ENCODE measurements at places on chromosomes 6 and 20. TPM values are rescaled to one million over a fixed set of nuclear protein-coding genes. Genes with fewer than 3 reads are reported as not detected.

GRCh38 chr20:58756450-58756775, 63.8 kb downstream of the NPEPL1 start:
- H3K36me3 ChIP-seq, result no peaks in the 10 kb centered on the region
- DNase-seq, result no peak
- H3K4me3 ChIP-seq, result no peak overlapping the region
- H3K27ac ChIP-seq, result no peak overlapping the region
- H3K27me3 ChIP-seq, result peaks cover 9% of the 10 kb centered on the region

DNA sequence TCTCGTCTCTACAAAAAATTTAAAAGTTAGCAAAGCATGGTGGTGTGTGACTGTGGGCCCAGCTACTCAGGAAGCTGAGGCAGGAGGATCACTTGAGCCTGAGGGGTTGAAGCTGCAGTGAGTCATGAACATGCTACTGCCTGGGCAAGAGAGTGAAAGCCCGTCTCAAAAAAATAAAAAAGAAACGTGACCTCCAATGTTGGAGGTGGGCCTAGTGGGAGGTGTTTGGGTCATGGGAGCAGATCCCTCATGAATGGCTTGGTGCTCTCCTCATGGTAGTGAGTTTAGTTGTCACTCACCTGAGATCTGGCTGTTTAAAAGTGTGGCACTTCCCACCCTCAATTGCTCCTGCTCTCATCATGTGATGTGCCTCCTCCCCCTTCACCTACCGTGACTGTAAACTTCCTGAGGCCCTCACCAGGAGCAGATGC, 24.3 kb downstream of the RBL1 start:
- DNase-seq, result peak; percentile 54
- H3K4me1 ChIP-seq, result peaks cover 47% of the 10 kb centered on the region
- no peak overlapping the region for H3K4me3 ChIP-seq
- peak overlapping the region; percentile 91 for H3K27ac ChIP-seq

GRCh38 chr20:22582386-22582963, 1.9 kb downstream of the FOXA2 start:
- H3K4me3 ChIP-seq, result no peak overlapping the region
- H3K36me3 ChIP-seq, result peaks cover 13% of the 10 kb centered on the region
- H3K27me3 ChIP-seq, result peaks cover 64% of the 10 kb centered on the region
- no peaks in the 10 kb centered on the region for H3K4me1 ChIP-seq
- H3K27ac ChIP-seq, result no peak overlapping the region
- DNase-seq, result no peak

GRCh38 chr6:10310826-10311225, 104.0 kb downstream of the TFAP2A start:
- no peak overlapping the region for H3K27ac ChIP-seq
- no peaks in the 10 kb centered on the region for H3K27me3 ChIP-seq

DNA sequence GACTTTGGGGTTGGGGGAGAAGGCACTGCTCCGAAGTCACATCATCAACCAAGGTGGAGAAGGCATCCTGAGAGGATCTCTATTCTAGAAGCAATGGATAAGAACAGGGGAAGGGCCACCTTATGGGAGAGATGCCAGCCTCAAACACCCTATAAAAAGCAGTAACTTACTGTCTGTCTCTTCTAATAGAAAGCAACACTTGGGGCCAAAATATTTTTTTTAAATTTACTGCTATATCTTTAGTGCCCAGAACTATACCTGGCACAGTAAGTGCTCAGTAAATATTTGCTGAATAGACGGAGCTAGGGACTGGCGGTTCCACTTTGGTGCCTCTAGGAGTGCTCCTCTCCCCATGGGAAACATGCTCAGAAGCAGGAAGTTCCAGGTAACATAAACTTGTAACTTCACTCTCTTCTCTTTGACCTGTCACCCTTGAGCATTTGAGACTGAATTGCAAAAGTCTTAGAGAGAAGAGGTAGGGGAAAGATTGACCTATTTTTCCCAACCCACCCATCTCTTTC, 807 bp upstream of the OTOR start:
- no peak overlapping the region for H3K27ac ChIP-seq
- peaks cover 6% of the 10 kb centered on the region for H3K36me3 ChIP-seq
- no peak overlapping the region for H3K4me3 ChIP-seq

GRCh38 chr20:426566-426965, 18.5 kb downstream of the RBCK1 start:
- peaks cover 69% of the 10 kb centered on the region for H3K36me3 ChIP-seq
- no peak overlapping the region for H3K27ac ChIP-seq
- peaks cover 23% of the 10 kb centered on the region for H3K4me1 ChIP-seq
- H3K27me3 ChIP-seq, result no peaks in the 10 kb centered on the region

- peaks cover 22% of the 10 kb centered on the region for H3K4me1 ChIP-seq
- H3K27ac ChIP-seq, result peak overlapping the region; percentile 56
- DNase-seq, result peak; percentile 32
- H3K36me3 ChIP-seq, result peaks cover 4% of the 10 kb centered on the region
- no peaks in the 10 kb centered on the region for H3K27me3 ChIP-seq
These were observed 816 bp downstream of the NPEPL1 start for GRCh38 chr20:58693226-58694006.

DNA sequence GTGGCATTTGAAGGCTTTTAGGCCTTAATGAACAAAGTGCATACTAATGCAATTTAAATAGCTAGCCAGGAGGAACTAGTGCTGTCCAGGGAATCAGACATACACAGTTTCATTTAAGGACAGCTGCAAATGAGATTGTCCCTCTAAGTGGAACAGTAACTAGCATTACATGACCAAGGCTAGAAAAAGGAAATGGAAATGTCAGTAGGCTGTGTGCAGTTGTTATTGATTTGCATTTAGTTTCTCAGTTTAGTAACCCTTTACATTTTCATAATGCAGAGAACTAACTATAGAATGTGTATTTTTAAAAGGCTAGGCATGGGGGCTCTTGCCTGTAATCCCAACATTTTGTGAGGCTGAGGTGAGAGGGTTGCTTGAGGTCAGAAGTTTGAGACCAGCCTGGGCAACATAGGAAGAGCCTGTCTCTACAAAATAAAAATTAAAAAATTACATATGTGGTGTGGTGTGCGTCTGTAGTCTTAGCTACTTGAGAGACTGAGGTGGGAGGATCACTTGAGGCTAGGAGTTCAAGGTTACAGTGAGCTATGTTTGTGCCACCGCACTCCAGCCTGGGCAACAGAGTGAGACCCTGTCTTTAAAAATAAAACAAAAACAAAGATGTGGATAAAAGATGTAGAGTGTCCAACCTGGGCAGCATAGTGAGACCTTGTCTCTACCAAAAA, 468.0 kb downstream of the UTRN start:
- H3K4me3 ChIP-seq, result no peak overlapping the region
- H3K4me1 ChIP-seq, result no peaks in the 10 kb centered on the region
- no peak for DNase-seq
- H3K27ac ChIP-seq, result no peak overlapping the region

- no peaks in the 10 kb centered on the region for H3K4me1 ChIP-seq
- H3K27me3 ChIP-seq, result peaks cover 19% of the 10 kb centered on the region
- no peak for DNase-seq
- no peaks in the 10 kb centered on the region for H3K36me3 ChIP-seq
- no peak overlapping the region for H3K27ac ChIP-seq
These were observed 167.9 kb upstream of the MCHR2 start for GRCh38 chr6:100161782-100162365.

- H3K27ac ChIP-seq, result no peak overlapping the region
- H3K4me3 ChIP-seq, result no peak overlapping the region
- H3K36me3 ChIP-seq, result no peaks in the 10 kb centered on the region
- no peak for DNase-seq
- peaks cover 2% of the 10 kb centered on the region for H3K27me3 ChIP-seq
These were observed 227.4 kb downstream of the EYA4 start for GRCh38 chr6:133468591-133468990.

DNA sequence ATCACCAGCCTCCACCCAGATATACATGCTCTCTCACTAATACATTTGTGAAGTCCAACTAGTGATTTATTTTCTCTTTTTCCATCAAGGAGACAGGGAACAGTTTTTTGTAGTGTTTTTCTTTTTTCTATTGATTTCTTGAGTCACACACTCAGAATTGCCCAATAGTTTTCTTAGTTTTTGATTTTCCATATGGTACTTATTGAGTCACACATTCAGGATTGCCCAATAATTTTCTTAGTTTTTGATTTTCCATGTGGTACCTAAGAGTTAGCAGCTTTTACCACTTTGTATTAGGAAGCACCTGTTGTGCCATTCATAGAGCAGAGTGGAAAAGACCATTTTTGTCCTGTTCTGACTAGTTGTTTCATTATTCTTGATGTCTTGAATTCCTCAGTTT, 1268.8 kb downstream of the EPHA7 start:
- no peak for DNase-seq
- H3K27me3 ChIP-seq, result no peaks in the 10 kb centered on the region
- no peaks in the 10 kb centered on the region for H3K36me3 ChIP-seq
- H3K4me1 ChIP-seq, result no peaks in the 10 kb centered on the region
- H3K27ac ChIP-seq, result no peak overlapping the region
- H3K4me3 ChIP-seq, result no peak overlapping the region

GRCh38 chr6:3297006-3297405, 38.3 kb downstream of the PSMG4 start:
- no peak overlapping the region for H3K4me3 ChIP-seq
- no peak for DNase-seq
- H3K36me3 ChIP-seq, result no peaks in the 10 kb centered on the region
- no peaks in the 10 kb centered on the region for H3K4me1 ChIP-seq
- H3K27me3 ChIP-seq, result peaks cover 3% of the 10 kb centered on the region
- H3K27ac ChIP-seq, result no peak overlapping the region

DNA sequence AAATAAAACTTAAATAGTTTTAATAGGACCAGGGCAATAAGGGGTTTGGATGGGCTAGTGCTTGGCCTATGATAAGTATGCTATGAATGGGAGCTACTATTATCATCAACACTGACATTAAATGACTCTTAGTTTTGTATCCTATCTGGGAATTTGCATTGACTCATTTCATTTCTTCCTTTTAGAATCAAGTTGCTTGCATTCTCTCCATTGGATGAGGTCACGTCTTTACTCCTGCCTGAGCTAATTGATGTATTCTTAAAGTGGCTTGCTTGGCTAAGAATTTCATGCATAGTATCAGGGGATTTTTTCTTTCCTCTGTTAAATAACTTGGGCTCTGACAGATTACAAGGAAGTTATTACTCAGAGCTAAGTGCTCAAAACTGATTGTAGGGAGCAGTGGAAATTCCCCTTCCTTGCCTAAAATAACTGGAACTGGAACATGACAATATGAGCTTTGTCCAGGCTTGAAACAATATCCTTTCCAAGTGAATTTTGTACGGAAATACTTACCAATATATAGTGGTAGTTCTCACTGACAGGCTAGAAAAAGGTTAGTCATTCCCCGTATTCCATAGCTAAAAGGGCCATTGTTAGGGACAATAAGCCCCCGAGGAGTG, 169.9 kb downstream of the BCAS1 start:
- no peak overlapping the region for H3K27ac ChIP-seq
- H3K36me3 ChIP-seq, result no peaks in the 10 kb centered on the region
- H3K27me3 ChIP-seq, result no peaks in the 10 kb centered on the region
- peaks cover 48% of the 10 kb centered on the region for H3K4me1 ChIP-seq
- no peak for DNase-seq

GRCh38 chr6:131519670-131520436, 53.2 kb upstream of the ARG1 start:
- peaks cover 6% of the 10 kb centered on the region for H3K27me3 ChIP-seq
- peak; percentile 50 for DNase-seq
- H3K4me3 ChIP-seq, result no peak overlapping the region

- peaks cover 29% of the 10 kb centered on the region for H3K36me3 ChIP-seq
- no peak overlapping the region for H3K4me3 ChIP-seq
- DNase-seq, result no peak
These were observed 7.5 kb downstream of the MRPL14 start for GRCh38 chr6:44119704-44120262.

DNA sequence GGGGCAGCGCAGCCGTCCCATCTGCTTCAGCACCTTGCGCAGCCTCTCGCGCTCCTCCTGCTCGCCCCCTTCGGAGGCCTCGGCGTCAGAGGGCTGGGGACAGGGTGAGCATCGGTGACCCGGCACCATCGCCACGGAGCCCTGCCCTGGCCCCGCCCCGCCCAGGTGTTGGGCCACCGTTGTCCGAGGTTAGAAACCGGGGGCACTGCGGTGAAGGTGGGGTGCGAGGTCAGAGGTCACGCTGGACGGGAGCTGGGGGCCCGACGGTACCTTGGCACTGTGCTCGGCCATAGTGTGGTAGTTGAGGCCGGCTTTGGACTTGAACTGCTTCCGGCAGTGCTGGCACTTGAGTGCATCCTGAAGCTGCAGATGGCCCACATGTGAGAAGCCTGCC, 6.4 kb downstream of the ZNF512B start:
- no peak for DNase-seq
- H3K36me3 ChIP-seq, result no peaks in the 10 kb centered on the region
- no peaks in the 10 kb centered on the region for H3K27me3 ChIP-seq
- peaks cover 5% of the 10 kb centered on the region for H3K4me1 ChIP-seq
- no peak overlapping the region for H3K27ac ChIP-seq

- H3K36me3 ChIP-seq, result no peaks in the 10 kb centered on the region
- H3K27me3 ChIP-seq, result no peaks in the 10 kb centered on the region
- H3K4me3 ChIP-seq, result no peak overlapping the region
- no peaks in the 10 kb centered on the region for H3K4me1 ChIP-seq
These were observed 722.1 kb downstream of the EYS start for GRCh38 chr6:64984948-64985347.

GRCh38 chr6:48747040-48747439, 636.0 kb upstream of the PTCHD4 start:
- DNase-seq, result no peak
- no peaks in the 10 kb centered on the region for H3K27me3 ChIP-seq
- no peak overlapping the region for H3K27ac ChIP-seq
- no peak overlapping the region for H3K4me3 ChIP-seq
- H3K36me3 ChIP-seq, result no peaks in the 10 kb centered on the region

DNA sequence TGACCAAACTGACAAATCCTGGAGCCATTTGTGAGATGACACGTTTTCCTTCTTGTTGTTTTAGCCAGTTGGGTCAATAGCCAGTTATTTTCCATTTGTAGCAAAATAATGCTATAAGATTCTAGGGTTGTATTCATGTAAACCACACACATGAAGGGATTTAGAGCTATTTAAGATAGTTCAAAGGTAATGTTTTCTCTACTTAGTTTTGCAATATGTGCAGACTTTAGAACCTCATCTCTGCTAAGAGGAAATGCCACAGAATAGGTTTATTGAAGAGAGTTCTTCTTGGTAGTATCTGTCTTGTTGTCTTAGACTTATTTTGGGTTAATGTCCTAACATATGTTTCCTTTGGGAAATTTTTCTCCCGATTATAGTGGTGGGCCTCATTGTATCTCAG, 213.5 kb upstream of the RIMS1 start:
- no peak for DNase-seq
- H3K4me3 ChIP-seq, result no peak overlapping the region
- no peaks in the 10 kb centered on the region for H3K4me1 ChIP-seq
- H3K27me3 ChIP-seq, result no peaks in the 10 kb centered on the region
- no peak overlapping the region for H3K27ac ChIP-seq

- H3K27ac ChIP-seq, result no peak overlapping the region
- peaks cover 8% of the 10 kb centered on the region for H3K4me1 ChIP-seq
- H3K4me3 ChIP-seq, result no peak overlapping the region
These were observed 96.0 kb downstream of the INSM1 start for GRCh38 chr20:20463933-20464374.

The THBD gene
- total RNA-seq, result not detected

The ZNF391 gene
- 1.3 TPM for total RNA-seq

The VARS2 gene
- total RNA-seq, result 33.6 TPM

The PROKR2 gene
- total RNA-seq, result not detected

The CYP39A1 gene
- not detected for total RNA-seq

The SLC17A9 gene
- total RNA-seq, result 5.8 TPM

The MOXD1 gene
- not detected for total RNA-seq

The GTSF1L gene
- total RNA-seq, result not detected

The CLDN20 gene
- not detected for total RNA-seq

The CHMP4B gene
- 86.7 TPM for total RNA-seq

The CTAGE9 gene
- not detected for total RNA-seq

The UNC5CL gene
- 1.6 TPM for total RNA-seq
